ENCODE measurements at places on chromosomes 5 and 9.

DNA sequence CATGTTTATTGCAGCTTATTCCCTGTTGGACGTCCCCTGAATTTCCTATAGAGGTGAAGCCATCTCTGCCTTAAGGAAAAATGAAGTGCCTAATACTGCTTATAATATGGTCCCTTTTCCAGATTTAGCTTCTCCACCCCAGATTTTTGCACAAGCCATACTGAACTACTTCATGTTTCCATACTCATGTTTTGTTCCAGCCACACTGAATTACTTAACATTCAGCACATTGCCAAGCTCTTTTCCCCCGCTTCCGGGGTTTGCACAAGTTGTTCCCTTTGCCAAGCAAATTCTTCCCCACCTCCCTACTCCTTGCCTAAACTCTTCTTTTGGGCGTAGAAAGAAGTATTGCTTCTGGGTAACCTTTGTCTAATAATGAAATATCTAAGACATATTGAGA is 1.7 kb upstream of the CNTRL start:
- H3K4me3 ChIP-seq, result no peak overlapping the region
- peaks cover 38% of the 10 kb centered on the region for H3K4me1 ChIP-seq
- no peaks in the 10 kb centered on the region for H3K27me3 ChIP-seq
- H3K36me3 ChIP-seq, result no peaks in the 10 kb centered on the region
- peak overlapping the region; percentile 85 for H3K27ac ChIP-seq

GRCh38 chr5:14115323-14115895 is 27.7 kb upstream of the TRIO start:
- no peaks in the 10 kb centered on the region for H3K27me3 ChIP-seq
- H3K4me1 ChIP-seq, result no peaks in the 10 kb centered on the region
- H3K27ac ChIP-seq, result no peak overlapping the region
- no peaks in the 10 kb centered on the region for H3K36me3 ChIP-seq

DNA sequence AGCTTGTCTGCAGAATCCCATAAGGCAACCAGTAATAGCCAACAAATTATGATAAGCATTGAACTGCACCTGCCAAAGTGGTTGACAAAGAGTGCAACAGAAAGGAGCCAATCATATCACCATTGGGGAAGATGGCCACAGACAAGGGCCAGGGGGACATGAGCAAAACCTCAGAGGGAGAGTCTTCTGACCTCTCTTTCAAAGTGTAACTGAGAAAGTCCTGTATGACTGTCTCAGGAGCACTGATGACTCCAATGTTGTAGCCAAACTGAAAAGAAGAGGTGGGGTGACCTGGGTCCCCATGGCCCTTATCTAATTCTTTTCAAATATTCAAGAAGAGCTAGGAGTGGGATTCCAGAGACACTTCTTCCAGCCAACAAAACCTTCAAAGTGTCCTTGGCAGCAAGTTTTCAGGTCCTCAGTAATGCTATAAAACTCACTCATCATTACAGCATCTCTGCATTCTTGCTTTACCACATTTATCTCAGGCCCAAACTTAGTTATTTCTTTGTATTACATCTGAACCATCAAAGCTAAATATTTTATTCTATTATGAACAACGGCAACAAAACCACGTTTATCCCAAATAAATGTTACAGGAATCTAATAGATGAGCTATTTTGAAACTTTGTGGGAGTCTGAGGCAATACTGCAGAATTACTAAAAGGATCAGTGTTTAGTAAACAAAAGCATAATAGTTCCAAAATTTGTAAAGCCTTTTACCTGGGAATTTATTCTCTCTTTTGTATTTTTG is 24.4 kb downstream of the FBLL1 start:
- no peak overlapping the region for H3K27ac ChIP-seq
- H3K36me3 ChIP-seq, result peaks cover 64% of the 10 kb centered on the region
- peaks cover 11% of the 10 kb centered on the region for H3K4me1 ChIP-seq
- DNase-seq, result no peak
- no peak overlapping the region for H3K4me3 ChIP-seq

- H3K27ac ChIP-seq, result no peak overlapping the region
- no peaks in the 10 kb centered on the region for H3K36me3 ChIP-seq
- H3K4me3 ChIP-seq, result peak overlapping the region; percentile 58
- peaks cover 3% of the 10 kb centered on the region for H3K4me1 ChIP-seq
- H3K27me3 ChIP-seq, result no peaks in the 10 kb centered on the region
Observed at GRCh38 chr5:43193181-43193893, 1.3 kb downstream of the NIM1K start.

- no peak for DNase-seq
- H3K36me3 ChIP-seq, result no peaks in the 10 kb centered on the region
- no peaks in the 10 kb centered on the region for H3K27me3 ChIP-seq
- no peak overlapping the region for H3K27ac ChIP-seq
- H3K4me1 ChIP-seq, result no peaks in the 10 kb centered on the region
Observed at GRCh38 chr5:120936652-120937051, 472.6 kb downstream of the PRR16 start.

DNA sequence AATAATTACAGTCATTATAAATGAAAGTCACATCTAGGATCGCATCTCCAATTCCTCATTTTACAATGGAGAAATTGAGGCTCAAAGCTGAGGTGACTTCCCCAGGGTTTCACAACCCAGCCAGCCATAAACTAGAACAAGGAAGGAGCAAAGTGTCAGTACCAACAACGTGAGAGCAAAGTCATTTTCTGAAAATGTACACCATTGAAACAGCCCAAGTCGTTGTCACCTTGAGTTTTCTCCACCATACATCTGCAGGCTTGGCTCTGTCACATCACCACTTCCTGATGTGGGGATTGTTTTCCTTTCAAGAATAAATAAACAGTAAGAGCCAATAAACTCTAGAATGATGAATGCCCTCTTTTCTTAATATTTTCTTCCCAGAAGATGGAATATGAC is 184.5 kb upstream of the PTGER4 start:
- DNase-seq, result no peak
- no peaks in the 10 kb centered on the region for H3K36me3 ChIP-seq
- no peaks in the 10 kb centered on the region for H3K27me3 ChIP-seq
- H3K4me3 ChIP-seq, result no peak overlapping the region

- no peaks in the 10 kb centered on the region for H3K27me3 ChIP-seq
- DNase-seq, result no peak
- H3K36me3 ChIP-seq, result no peaks in the 10 kb centered on the region
- no peak overlapping the region for H3K4me3 ChIP-seq
- H3K27ac ChIP-seq, result no peak overlapping the region
Observed at GRCh38 chr9:132708769-132709430, 38.6 kb downstream of the GTF3C4 start.

DNA sequence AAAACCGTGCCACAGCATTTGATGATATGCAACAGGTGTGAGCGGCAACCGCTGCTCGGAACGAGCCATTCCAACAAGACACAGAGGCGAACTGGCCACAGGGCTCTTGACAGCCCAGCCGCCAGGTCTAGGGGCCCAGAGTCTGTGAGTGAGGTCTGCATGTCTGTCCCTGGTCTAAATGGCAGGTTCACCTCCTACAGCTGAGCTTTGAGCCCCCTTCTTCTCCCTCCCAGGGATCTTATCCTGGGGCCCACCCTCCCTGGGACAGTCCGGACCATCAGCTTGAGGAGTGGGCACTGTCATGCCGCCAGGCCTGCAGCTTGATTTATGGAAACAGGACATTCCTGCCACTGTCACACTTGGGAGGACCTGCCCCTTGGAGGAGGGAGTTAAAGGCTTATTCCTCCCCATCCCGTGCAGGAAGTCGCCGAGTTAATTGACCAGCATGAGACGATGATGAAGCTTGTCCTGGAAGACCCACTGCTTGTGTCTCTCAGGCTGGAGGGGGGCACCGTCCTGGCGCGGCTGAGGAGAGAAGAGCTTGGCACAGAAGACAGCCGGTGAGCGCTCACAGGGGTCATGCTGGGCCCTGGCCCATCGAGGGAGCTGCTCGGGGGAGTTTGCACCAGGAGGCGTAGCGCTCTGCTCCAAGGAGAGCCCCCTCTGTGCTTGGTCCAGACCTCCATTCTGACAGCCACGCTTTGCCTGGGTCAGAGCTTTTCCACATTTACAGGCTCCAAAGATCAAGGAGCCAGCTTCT is 35.5 kb upstream of the LRRC14B start:
- no peaks in the 10 kb centered on the region for H3K36me3 ChIP-seq
- no peaks in the 10 kb centered on the region for H3K4me1 ChIP-seq
- DNase-seq, result no peak
- no peak overlapping the region for H3K27ac ChIP-seq

DNA sequence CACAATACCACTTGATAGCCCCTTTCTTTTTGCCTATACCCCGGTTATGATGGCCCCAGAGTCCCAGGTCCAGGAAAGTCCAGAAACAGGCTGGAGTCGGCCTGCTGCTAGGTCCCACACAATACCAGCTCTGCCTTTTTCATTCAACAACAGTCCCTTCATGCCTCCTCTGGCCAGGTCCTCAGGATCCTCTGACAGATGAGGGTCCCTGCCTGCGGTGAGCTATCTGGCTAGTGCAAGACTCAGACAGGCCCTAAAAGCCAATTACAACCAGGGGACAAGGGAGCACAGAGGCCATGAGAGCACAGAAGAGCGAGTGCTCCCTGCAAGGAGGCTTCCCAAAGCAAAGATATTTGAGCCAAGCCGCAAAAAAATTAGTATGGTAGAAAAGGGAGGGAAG is 84.8 kb upstream of the ZBTB43 start:
- H3K27ac ChIP-seq, result no peak overlapping the region
- no peak overlapping the region for H3K4me3 ChIP-seq
- H3K36me3 ChIP-seq, result no peaks in the 10 kb centered on the region
- H3K4me1 ChIP-seq, result peaks cover 50% of the 10 kb centered on the region
- no peaks in the 10 kb centered on the region for H3K27me3 ChIP-seq

GRCh38 chr9:102035929-102036328 is 297.5 kb upstream of the GRIN3A start:
- H3K4me3 ChIP-seq, result no peak overlapping the region
- H3K27me3 ChIP-seq, result no peaks in the 10 kb centered on the region
- no peaks in the 10 kb centered on the region for H3K4me1 ChIP-seq
- H3K27ac ChIP-seq, result no peak overlapping the region

DNA sequence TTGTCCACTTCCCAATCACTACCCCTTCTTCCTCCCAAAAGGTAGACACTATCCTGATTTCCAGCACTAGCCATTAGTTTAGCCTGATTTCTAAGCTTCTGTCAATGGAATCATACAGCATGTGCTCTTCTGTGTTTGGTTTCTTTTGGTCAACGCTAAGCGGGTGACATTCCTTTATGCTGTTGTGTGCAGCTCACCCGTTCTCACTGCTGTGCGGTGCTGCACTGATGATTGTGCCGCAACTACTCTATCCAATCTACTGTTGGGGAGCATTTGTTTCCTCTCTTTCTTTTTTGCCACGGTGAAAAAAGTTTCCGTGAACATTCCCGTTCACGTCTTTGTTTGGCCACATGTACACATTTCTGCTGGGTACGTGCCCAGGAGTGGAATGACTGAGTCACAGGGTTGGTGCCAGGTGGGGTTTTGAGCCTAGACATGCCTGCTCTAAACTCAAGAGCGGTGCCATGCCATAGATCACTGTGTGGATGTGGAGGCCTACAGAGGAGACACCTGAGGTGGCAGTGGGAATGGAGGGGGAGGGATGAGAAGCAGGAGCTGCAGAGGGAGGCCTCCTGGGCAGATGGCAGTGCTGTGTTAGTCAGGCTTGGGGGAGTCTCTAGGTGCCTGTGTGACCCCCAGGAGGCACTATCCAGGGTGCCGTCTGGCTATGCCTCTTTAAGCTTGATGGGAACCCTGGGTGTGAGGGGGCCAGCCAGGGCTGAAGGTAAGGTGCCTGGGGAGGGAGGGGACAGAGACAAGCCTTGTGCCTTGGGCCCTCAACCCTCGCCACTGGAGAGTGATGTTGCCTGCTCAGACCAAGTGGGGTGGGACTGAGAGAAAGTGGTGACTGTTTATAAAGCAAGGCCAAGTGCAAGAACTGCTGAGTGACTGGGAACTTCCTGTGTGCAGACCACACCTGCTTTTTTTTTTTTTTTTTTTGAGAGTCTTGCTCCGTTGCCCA is 11.4 kb upstream of the ANKRD33B start:
- peaks cover 17% of the 10 kb centered on the region for H3K4me1 ChIP-seq
- no peaks in the 10 kb centered on the region for H3K36me3 ChIP-seq
- H3K4me3 ChIP-seq, result no peak overlapping the region
- DNase-seq, result no peak

- no peak overlapping the region for H3K4me3 ChIP-seq
- peak overlapping the region; percentile 75 for H3K27ac ChIP-seq
- no peaks in the 10 kb centered on the region for H3K36me3 ChIP-seq
- H3K4me1 ChIP-seq, result peaks cover 18% of the 10 kb centered on the region
- DNase-seq, result peak; percentile 80
- H3K27me3 ChIP-seq, result no peaks in the 10 kb centered on the region
Observed at GRCh38 chr5:159510282-159510681, 180.0 kb upstream of the IL12B start.

DNA sequence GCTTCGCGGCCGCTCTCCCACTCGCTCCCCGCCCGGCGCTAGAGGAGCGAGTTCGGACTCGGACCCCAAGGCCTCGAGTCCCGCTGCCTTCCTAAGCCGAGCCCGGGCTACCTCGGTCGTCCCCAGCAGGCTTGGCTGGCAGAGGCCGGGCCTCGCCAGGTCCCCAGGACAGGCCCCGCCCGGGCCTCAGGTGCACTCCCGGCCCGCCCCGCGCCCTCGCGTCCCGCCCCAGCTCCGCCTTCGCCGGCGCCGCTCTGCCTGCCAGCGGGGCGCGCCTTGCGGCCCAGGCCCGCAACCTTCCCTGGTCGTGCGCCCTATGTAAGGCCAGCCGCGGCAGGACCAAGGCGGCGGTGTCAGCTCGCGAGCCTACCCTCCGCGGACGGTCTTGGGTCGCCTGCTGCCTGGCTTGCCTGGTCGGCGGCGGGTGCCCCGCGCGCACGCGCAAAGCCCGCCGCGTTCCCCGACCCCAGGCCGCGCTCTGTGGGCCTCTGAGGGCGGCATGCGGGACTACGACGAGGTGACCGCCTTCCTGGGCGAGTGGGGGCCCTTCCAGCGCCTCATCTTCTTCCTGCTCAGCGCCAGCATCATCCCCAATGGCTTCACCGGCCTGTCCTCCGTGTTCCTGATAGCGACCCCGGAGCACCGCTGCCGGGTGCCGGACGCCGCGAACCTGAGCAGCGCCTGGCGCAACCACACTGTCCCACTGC is at the start of gene SLC22A5:
TSS of gene SLC22A5 (plus strand) at position 237 of the 707 bp plus-strand sequence. CDS start at position 500, 263 bp downstream.
- no peaks in the 10 kb centered on the region for H3K27me3 ChIP-seq
- peak; percentile 56 for DNase-seq
- H3K4me3 ChIP-seq, result peak within 1 kb of the TSS; percentile 90
- H3K36me3 ChIP-seq, result no peaks in the 10 kb centered on the region
- H3K4me1 ChIP-seq, result peaks cover 40% of the 10 kb centered on the region
- H3K27ac ChIP-seq, result peak within 1 kb of the TSS; percentile 94

- DNase-seq, result no peak
- H3K4me1 ChIP-seq, result no peaks in the 10 kb centered on the region
- no peaks in the 10 kb centered on the region for H3K36me3 ChIP-seq
- no peak overlapping the region for H3K27ac ChIP-seq
- no peak overlapping the region for H3K4me3 ChIP-seq
Observed at GRCh38 chr5:84086511-84086910, 298.2 kb downstream of the EDIL3 start.

GRCh38 chr9:74172874-74173273 is 324.3 kb upstream of the RORB start:
- DNase-seq, result no peak
- no peaks in the 10 kb centered on the region for H3K27me3 ChIP-seq
- H3K4me3 ChIP-seq, result no peak overlapping the region
- H3K36me3 ChIP-seq, result no peaks in the 10 kb centered on the region
